Panc1 (cell line): ENCODE measurements at places on chromosomes 11 and 22. TPM values are rescaled to one million over a fixed set of nuclear protein-coding genes. Genes with fewer than 3 reads are reported as not detected.

ST14 gene
- 1.8 TPM for total RNA-seq

GRCh38 chr11:129950101-129951091, 52.2 kb downstream of the PRDM10 start:
- H3K27ac ChIP-seq = no peak overlapping the region
- H3K4me1 ChIP-seq = no peaks in the 10 kb centered on the region
- H3K36me3 ChIP-seq = no peaks in the 10 kb centered on the region
- DNase-seq = no peak
- no peaks in the 10 kb centered on the region for H3K27me3 ChIP-seq
- no peak overlapping the region for H3K4me3 ChIP-seq

DNA sequence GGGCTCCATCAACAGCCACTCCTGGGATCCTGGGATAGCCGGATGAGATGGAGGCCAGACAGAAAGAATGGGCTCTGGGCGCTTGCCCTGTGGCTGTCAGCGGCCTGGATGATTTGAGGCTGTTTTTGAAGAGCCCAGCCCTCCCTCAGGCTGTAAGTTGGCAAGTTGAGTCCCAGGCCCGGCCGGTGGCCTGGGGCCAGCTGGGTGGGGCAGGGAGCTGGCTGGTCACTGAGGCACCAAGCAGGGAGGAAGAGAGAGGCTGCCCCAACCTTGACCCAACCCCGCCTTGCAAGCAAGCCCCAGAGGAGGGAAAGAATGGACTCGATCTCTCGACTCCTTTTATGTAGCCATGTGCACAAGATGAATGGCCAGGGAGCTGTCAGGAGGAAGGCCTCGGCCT, 34.9 kb downstream of the RIBC2 start:
- H3K36me3 ChIP-seq = no peaks in the 10 kb centered on the region
- no peaks in the 10 kb centered on the region for H3K4me1 ChIP-seq
- no peaks in the 10 kb centered on the region for H3K27me3 ChIP-seq
- H3K4me3 ChIP-seq = no peak overlapping the region

- no peak overlapping the region for H3K27ac ChIP-seq
- H3K4me1 ChIP-seq = no peaks in the 10 kb centered on the region
- H3K27me3 ChIP-seq = no peaks in the 10 kb centered on the region
Observed at GRCh38 chr22:27593378-27593777, 208.2 kb downstream of the MN1 start.

- H3K4me3 ChIP-seq = no peak overlapping the region
- no peak for DNase-seq
- H3K36me3 ChIP-seq = no peaks in the 10 kb centered on the region
- H3K4me1 ChIP-seq = 0 out of 2 replicates have a peak, but pooled peaks cover 3% of the 10 kb centered on the region
Observed at GRCh38 chr11:34585304-34585734, 35.6 kb upstream of the EHF start.

GRCh38 chr11:61907871-61908729, 9.3 kb downstream of the RAB3IL1 start:
- no peaks in the 10 kb centered on the region for H3K36me3 ChIP-seq
- H3K27ac ChIP-seq = no peak overlapping the region
- H3K27me3 ChIP-seq = no peaks in the 10 kb centered on the region
- no peak overlapping the region for H3K4me3 ChIP-seq
- H3K4me1 ChIP-seq = no peaks in the 10 kb centered on the region

DNA sequence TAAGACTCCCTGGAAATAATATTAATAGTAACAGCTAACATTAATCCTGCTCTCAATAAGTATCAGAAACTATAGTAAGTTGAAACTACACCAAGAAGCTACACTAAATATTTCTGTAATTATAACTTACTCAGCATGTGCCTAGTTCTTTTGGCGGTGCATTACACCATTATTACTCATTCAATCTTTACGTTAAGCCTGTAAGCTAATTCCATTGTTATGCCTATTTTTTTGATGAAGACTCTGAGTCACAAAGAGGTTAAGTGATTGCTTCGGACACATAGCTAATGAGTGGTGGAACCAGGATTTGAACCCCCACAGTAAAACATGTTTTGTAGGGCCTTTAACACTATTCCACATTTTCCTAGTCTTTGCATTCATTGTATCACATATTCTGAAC, 111.6 kb downstream of the RASSF10 start:
- no peaks in the 10 kb centered on the region for H3K36me3 ChIP-seq
- H3K27ac ChIP-seq = no peak overlapping the region
- no peak overlapping the region for H3K4me3 ChIP-seq
- DNase-seq = no peak

SLC35F2 gene
- 89.4 TPM for total RNA-seq

DNA sequence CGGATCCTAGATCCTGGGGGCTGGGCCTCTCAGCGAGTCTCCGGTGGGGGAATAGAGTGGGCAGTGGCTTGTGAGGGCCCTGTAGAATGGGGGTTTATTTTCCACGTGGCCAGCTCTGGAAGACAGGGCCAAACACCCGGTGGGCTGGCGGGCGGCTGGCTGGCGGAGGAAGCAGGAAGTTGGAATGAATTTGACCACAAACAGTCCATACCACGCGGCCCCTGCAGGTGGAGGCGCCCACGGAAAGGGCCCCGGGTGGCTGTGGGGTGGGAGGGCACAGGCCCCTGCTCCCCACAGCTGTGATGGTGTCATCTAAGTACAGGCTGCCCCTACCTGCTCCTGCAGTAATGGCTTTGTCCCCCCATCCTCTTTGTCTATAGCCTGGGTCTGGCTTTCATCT, 15.1 kb downstream of the MCAT start:
- H3K4me1 ChIP-seq = peaks cover 4% of the 10 kb centered on the region
- no peak for DNase-seq
- no peak overlapping the region for H3K4me3 ChIP-seq
- no peak overlapping the region for H3K27ac ChIP-seq

TAF6L gene
- total RNA-seq = 32.6 TPM
